Stimulated activated CD8-positive, alpha-beta memory T cell treated with anti-CD3 and anti-CD28 coated beads, Interleukin-7, amount 100 ng/mL, for 48 hours (primary cell): ENCODE measurements at places on chromosomes 2 and 18.

- no peak for DNase-seq
Measured at GRCh38 chr18:61530681-61531080, 197.5 kb downstream of the CDH20 start.

DNA sequence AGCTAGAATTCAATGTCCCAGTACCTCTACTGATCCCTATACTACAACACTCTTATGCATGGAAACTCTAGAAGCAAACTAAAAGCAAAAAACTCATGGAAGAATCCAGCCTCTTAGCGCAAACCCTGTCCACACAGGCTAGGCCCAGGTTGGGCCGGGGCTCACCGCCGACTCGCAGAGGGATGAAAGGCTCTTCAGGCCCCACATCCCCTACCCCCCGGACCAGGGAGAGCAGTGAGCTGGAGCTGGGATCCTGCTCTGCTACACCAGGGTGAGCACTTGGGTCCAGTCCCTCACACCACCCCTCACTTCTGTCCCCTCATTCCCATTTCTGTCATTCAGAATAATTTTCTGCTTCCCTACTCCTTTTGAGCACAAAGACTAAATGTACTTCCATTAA lies 2.0 kb downstream of the OST4 start:
- no peak for DNase-seq

- DNase-seq = no peak
Measured at GRCh38 chr2:1544478-1545069, 131.3 kb downstream of the TPO start.

DNA sequence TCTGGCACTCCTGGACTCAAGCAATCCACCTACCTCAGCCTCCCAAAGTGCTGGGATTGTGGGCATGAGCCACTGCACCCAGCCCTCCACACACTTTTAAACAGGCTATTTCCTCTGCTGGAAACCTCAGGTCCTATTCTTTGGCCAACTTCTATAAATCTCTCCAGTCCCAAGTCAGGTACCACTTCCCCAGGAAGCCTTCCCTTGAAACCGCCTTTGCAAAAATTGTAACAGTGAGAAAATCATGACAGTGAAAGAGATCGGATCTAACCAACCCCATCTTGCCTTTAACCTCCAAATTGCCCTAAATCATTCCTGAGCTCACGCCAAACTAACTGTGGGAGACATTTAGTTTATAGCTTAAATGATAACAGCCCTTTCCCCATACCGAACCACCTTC lies 67.3 kb upstream of the CABLES1 start:
- DNase-seq = no peak

DNA sequence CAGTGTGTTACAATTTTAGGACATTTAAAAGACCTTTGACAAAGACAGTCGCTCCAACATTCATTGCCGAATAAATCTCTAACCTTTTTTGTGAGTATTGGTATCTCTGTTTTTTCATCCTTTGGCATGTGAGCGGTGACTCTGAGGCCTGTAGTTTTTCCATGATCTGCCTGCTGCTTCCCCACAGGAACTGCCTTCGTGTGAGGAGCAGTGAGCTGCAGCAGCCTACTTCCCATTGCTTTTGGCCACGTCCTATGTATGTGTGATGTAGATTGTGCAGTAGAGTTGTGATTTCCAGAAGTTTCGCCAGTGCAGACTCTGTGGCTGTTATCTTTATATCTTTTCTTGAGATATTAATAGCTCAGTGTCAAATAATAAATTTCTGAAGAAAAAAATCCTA lies 79.8 kb downstream of the UGGT1 start:
- DNase-seq = no peak

DNA sequence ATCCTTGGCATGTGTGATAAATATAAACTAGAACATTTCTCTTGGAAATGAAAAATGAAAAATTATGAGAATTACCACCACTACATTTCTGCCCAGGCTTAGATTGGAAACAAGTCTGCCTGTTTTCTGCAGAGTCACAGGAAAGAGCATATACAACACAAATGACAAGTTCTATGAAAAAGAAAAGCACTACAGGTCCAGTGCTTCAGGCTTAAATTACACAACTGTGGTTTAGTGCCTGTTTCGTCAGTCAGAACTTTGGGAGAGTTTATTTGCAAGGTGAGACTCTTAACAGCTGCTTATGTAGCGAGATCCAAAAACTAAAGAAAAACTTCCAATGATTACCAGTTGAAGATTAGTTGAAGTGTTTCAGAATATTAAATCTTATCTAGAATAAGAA lies 68.9 kb downstream of the RTN4 start:
- no peak for DNase-seq

GRCh38 chr2:114022360-114023085 lies 132.6 kb downstream of the ACTR3 start:
- no peak for DNase-seq

DNA sequence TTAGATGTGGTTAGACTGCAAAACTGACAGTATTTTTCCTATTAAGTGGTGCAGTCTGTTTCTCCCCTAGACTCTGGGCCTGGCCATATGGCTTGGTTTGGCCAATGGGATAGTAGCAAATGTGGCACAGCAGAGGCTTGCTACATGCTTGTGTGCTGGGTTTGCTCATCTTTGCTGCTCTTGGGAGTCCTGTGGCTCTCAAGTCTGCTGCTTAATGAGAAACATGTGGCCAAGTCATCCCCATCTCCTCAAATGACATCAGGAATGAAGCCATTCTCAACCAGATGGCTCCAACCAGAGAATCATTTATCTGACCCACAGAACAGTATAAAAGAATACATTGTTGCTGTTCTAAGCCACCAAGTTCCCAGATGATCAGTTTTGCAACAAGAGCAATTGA lies 57.1 kb upstream of the PAX3 start:
- DNase-seq = no peak

DNA sequence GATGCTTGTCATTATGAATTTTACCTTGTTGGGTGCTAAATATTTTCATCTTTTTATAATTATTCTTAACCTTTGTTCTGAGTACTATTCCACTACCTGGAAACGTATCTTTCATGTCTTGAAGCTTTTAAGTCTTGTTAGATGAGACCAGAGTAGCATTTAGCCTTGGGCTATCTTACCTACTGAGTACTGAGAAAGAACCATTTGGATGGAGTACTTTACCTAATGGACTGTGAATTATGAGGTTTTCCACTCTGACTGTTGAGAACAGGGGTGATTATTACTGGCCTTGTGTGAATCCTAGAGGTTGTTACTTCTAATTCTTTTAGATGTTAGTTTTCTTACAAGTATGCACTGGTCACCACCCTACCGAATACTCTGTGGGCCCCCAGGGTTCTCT lies 63.5 kb downstream of the CCDC102B start:
- no peak for DNase-seq

DNA sequence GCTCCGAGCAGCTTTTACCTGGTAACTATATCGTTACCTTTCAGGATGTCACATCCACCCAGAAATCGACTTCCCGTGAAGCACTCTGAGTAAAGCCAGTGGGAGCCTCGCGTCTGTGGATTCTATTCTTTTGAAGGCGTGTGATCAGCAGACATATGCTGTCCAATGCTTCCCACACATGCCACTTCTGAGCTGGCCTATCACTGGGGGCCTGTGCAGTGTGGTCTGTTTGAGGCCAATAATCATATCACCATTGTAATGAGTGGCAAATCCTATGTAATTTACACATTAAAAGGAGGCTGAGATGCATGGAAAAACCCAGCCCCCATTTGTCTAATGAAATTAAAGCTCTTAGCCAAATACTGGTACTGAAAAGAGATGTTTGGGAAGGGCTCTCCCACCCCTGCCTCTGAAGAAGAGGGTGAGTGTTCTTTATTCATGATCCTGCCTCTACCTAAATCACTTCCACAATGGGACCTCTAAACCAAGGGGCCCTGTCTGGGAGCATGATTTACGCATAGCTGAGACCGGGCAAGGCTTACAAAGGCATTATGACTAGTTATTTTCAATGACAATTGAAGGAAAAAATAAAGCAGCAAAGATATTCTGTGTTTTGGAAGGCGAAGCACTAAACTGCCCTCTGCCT lies 686.8 kb downstream of the ZEB2 start:
- no peak for DNase-seq

GRCh38 chr2:120330946-120331822 lies 14.8 kb upstream of the INHBB start:
- DNase-seq = no peak

GRCh38 chr18:79396431-79397246 lies 909 bp downstream of the NFATC1 start:
- no peak for DNase-seq

GRCh38 chr2:162874412-162874811 lies 35.8 kb upstream of the KCNH7 start:
- DNase-seq = no peak

GRCh38 chr18:62106271-62106670 lies 80.6 kb downstream of the PIGN start:
- DNase-seq = no peak

- DNase-seq = no peak
Measured at GRCh38 chr18:52007105-52007504, 332.9 kb upstream of the DCC start.

- no peak for DNase-seq
Measured at GRCh38 chr18:59460072-59460420, 101.0 kb upstream of the LMAN1 start.

GRCh38 chr2:219433666-219434467 lies 776 bp upstream of the SPEG start:
- no peak for DNase-seq

DNA sequence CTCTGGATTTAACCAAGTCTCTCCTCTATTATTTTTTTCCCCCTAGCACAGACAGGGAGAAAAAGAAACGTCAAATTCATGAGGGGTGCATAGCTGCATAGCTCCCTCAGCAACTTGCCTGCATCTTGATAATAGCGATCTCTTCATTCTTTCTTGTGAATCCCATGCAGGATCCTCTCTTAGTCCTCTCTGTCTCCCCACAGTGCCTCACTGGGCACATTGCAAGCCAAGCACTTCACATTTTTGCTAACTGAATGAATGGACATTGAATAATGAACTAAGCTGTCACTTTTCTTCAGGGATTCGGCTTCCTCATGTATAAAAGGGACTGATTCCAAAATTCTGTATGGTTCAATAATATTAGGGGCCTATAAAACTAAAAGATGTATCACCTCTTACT lies 2.9 kb upstream of the EPB41L3 start:
- no peak for DNase-seq

DNA sequence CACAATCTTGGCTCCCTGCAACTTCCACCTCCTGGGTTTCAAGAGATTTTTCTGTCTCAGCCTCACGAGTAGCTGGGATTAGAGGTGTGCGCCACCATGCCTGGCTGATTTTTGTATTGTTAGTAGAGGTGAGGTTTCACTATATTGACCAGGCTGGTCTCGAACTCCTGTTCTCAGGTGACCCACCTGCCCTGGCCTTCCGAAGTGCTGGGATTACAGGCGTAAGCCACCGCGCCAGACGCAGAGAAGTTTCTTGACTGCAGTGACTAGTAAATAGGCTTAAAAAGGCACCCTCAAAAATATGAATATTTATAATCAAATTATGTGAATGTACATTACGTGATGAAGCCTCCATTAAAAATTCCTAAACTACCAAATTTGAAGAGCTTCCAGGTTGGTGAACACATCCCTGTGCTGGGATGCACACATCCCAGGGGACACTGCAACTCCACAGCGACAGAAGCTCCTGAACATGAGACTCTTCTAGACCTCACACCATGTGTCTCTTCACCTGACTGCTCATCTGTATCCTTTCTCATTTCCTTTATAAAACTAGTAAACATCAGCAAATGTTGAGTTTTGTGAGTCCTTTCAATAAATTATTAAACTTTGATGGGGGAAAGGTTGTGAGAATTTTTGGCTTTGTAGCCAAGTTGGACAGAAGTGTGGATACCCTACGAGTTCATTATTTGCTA lies 203.3 kb upstream of the SPOPL start:
- no peak for DNase-seq
